ENCODE measurements at places on chromosomes 5 and 9.

GRCh38 chr9:91785447-91785842, 164.6 kb downstream of the ROR2 start:
- no peak for DNase-seq

DNA sequence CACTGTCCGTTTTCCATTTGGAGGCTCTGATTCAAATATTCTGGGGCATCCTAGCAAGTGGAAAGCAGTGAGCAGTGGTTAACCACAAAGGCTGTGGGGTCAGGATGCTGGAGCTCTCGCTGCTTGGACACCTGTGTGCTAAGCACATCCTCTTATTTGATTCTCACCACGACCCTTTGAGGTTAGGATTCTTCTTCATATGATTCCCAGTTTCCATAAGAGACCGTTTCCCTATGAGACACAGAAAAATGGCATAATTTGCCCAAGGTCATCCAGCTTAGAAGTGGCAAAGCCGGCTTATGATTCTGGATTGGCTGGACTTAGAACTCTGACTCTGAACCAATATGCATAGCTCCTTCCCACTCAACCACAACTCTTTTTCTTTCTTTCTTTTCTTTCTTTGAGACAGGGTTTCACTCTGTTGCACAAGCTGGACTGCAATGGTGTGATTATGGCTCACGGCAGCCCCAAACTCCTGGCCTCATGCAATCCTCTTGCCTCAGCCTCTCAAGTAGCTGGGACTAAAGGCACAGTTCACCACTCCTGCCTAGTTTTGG, 207.7 kb downstream of the TTLL11 start:
- no peak for DNase-seq

GRCh38 chr9:18542837-18543405, 69.0 kb downstream of the ADAMTSL1 start:
- no peak for DNase-seq

DNA sequence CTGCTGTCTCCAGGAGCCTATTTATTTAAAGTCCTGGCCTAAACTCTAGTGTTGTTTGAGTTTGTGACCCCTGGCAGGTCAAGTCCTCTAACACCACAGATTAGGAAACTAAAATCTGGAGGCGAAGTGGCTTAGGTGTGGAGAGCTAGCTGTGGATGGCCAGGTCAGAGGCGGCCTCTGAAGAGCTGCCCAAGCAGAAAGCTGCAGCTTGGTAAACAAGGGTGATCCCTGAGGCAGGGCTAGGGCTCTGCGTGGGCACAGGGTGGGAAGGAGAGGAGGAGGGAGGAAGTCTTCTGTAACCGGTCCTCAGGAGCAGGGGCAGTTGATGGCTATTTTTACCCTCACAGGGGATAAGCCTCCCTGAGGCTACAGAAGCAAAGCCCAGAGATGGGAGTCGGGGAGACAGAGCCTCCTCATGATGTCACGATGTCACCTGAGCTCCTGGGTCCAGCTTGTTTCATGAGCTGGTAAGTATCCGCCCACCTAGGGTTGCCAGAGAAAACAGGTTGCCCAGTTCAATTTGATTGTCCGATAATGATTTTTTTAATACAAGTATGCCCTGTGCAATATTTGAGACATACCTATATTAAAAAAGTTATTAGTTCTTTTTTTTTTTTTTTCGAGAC, 25.9 kb upstream of the BOD1 start:
- DNase-seq: no peak

GRCh38 chr9:110105107-110105506, 102.9 kb downstream of the C9orf152 start:
- no peak for DNase-seq

- DNase-seq: no peak
These were observed 11.3 kb downstream of the DBN1 start for GRCh38 chr5:177462021-177462670.

DNA sequence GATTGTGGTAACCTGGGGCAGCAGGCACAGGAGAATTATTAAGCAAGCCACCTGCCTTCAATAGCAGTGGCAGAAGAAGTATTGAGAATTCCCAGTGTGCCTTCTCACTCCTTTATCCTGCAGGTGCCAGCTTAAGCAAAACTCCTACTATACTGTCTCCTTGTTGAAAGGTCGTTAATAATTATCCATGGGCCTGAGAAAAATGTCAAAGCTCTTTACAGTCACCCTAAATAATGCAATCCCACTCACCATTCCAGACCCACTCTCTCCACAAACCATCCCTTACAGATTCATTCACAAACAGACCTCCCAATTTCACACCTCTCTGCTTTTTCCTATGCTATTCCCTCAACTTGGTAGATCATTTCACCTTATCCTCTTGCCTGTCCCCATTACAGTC, 161.5 kb upstream of the TRIM32 start:
- DNase-seq: no peak

DNA sequence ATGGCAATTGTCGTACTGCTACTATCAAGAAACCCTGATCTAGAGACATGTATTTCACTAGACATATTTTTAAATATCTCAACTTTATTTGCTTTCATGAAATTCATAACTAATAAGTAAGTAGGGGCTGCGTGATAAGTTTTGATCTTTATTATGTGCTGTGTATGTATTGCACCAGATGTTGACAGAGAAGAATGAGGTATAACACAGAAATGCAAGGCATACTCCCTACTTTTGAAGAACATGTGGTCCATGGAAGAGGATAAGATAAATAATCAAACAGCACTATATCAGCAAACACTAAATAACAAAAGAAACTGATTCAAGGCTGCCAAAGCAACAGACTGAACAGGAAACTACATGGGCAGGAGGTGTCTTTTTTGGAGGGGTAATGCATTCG, 60.9 kb downstream of the FREM1 start:
- no peak for DNase-seq

DNA sequence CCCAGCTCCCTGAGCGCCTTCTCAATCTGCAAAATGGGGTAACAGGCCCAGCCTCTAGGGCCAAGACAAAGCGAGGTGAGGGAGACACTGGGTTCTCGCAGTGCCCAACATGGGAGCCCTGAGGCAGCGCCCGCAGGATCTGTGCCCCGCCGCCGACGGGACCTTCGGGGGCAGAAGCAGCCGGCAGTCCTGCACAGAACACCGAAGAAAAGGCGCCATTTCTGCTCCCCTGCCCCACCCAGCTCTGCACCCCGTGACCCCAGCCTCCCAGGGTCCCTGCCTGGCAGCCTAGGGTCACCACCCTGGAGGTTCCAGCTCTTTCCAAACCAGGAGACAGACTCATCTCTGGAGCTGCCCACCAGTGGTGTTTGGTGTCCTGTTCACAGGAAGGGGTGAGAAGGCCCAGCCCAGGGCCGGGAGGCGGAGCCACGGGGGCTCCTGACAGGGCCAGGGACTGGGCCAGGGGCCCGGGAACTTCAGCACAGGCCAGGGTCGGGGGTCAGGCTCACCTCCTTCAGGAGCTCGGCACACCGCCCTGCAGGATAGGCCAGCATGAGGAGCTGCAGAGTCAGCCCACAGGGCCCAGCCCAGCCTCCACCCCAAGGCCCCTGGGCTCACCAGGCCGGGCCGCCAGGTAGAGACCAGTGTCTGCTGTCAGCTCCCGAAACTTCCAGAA, 3.3 kb downstream of the LCN8 start:
- DNase-seq: no peak

Data from RPMI8226 (cell line).